Activated CD8-positive, alpha-beta memory T cell treated with anti-CD3 and anti-CD28 coated beads for 48 hours (primary cell): ENCODE measurements at places on chromosomes 1 and 21.
A peak's percentile ranks its signal among the peaks of the same experiment; 100 is the strongest.

DNA sequence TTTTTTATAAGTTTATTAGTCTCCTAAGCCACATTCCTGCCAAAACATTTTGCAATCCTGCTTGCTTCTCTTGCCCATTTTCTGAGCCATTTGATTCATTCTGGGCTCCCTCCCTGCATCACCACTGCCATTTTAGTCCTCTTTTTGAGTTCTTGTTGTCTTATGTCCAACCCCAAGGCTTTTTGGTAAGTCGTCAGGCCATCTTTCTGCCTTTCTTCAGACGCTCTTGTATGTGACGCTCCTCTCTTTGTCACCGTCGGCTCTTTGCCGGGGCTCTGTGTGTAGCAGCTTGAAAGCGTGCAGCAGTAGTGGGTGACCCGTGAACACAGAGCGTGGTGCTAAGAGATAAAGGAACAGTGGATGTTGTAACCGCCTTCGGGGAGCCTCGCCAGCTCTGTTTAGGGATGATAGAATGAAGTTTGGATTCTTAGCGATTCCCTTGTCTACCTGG lies 14.6 kb downstream of the HUNK start:
- DNase-seq: no peak

- DNase-seq: peak; percentile 33
These were observed 28.4 kb downstream of the TRIM11 start for GRCh38 chr1:228378090-228378872.

DNA sequence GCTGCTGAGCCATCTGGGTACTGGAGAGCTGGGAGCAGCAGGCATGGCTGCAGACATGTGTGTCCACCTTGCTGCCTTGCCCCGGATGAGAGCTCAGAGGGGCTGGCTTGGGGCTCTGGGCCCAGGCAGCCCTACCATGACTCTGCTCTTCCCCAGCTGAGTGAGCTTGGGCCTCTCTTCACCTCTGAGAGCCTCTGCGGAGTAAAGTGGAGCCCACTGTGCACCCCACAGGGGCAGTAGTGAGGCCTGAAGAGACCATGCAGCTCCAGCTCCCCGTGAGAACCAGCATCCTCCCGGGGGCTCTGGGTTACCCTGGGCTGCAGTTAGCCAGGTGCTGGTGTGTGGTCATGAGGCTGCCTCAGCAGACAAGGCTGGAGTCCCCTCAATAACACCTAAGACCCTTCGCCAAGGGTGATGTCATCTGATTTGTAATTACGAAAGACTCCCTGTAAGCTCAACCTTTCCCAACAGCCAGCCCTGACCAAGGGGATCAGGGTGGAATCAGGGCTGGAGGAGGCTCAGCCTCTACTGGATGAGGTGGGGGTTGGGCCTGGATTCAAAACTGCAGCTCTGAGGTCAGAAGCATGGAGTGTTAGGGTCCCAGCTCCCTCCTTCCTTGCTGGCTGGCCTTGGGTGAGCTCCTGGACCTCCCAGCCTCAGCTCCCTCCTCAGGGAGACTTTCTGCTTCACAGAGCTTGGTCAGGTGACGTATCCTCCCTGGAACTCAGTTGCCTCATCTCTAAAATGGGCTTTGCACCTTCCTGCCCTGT lies 308.0 kb downstream of the MATN1 start:
- no peak for DNase-seq

- no peak for DNase-seq
These were observed 360.2 kb upstream of the PTBP2 start for GRCh38 chr1:96361271-96361856.

DNA sequence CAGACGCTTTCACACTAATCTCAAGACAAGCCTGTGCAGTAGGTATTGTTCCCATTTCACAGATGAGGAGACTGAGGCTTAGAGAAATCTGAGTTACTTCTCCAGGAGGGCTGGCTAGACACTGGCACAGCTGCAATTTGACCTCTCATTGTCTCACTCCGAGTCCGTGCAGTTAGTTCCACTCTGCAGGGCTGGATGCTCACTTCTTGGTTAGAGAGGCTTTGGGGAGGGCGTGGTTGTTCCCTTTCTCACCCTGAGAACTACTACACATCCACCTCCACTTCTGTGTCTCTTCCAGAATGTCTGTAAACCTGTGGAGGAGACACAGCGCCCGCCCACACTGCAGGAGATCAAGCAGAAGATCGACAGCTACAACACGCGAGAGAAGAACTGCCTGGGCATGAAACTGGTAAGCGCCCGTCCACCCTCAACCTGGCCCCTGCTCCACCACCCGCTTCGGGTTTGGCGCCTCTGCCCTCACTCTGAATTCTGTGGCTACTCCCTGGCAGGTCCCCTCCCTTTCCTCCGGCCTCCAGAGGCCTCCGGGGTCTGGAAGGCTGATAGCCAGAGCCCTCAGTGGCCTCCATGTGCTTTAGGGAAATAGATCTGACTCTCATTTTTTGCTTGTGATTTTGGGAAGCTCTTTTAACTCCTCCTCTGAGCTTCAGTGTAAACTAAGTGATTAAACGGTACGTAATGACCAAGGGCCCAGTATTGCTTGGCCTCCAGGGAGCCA lies 29.1 kb downstream of the EIF2D start:
- DNase-seq: no peak

DNA sequence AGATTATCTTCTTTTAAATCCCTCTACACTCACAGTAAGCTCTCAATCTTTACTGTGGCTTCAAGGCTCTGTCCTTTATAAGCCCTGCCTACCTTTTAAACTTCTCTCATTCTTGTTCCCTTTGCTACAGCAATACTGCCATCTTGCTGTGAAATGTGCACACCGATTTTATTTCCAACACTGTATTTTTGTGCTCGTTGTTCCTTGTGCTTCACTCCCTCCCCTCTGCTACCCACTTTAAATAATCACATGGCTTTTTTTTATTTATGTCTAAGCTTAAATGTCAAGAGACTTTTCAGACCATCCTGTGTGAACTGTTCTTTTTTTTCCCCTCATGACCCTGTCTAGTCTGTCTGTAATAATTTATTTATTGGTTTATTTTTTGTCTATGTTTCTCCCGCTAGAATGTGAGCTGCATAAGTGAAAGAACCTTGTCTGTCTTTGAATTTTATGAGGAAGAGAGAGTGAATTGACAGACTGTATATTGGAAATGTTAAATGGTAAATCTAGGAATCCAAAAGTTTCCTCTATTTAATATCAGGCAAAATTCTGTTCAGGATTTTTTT lies 45.7 kb downstream of the ABCD3 start:
- no peak for DNase-seq

DNA sequence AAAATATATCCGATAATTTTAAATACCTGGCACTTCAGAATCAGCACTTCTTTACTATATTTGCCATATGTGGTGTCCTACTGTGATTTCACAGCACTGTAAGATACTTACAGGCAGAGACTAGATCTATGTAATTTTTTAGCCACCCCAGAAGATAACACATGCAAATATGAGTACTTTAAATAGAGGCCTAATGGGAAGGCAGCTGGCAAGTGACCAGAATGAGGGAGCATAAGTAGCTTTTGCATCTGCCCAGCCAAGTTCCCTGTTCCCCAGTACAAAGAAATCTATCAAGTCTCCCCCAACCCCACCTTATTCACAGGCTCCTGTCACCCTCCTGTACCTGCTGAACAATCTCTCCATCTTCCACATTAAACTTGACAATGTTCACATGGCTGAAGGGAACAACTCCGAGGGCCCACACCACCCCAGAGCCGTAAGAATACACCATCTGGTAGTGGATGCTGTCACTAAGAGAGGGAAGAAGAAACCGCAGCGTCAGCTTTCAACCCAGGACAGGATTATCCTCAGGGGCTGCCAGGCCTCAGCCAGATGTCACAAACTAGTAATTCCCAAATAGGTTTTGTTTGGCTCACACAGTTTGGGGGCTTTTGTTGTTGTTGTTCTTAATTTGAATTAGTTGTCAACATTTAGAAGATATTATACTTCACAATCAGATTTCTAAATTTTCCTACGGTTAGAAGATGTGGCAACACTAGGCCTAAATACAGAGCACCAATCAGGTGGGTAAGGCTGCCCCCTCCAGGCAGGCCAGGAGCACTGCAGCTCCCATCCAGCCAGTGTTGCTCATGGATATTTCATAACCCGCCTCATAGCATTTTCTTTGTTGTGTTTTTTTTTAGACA lies 10.4 kb downstream of the EMC1 start:
- DNase-seq: peak; percentile 24

- no peak for DNase-seq
These were observed 24.2 kb downstream of the PTPRU start for GRCh38 chr1:29260531-29260930.

- no peak for DNase-seq
These were observed 86.4 kb upstream of the CACYBP start for GRCh38 chr1:174913225-174913903.

DNA sequence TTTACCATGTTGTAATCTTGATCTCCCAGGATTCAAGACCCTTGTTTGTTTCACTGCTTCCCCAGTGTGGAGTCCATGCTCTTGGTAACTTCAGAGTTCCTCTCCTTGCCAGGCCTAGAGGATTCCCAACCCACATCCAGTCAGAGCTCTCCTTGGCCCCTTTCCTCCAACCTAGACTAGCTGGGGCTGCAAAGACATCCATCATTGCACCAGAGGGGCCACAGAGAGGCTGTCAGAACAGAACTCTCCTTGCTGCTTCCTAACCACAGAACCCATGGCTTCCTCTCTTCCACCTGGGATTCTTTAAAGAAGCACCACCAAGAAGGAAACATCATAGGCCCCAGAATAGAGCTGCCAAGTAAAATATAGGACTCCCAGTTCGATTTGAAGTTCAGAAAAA lies 81.0 kb downstream of the HMGB4 start:
- DNase-seq: no peak

DNA sequence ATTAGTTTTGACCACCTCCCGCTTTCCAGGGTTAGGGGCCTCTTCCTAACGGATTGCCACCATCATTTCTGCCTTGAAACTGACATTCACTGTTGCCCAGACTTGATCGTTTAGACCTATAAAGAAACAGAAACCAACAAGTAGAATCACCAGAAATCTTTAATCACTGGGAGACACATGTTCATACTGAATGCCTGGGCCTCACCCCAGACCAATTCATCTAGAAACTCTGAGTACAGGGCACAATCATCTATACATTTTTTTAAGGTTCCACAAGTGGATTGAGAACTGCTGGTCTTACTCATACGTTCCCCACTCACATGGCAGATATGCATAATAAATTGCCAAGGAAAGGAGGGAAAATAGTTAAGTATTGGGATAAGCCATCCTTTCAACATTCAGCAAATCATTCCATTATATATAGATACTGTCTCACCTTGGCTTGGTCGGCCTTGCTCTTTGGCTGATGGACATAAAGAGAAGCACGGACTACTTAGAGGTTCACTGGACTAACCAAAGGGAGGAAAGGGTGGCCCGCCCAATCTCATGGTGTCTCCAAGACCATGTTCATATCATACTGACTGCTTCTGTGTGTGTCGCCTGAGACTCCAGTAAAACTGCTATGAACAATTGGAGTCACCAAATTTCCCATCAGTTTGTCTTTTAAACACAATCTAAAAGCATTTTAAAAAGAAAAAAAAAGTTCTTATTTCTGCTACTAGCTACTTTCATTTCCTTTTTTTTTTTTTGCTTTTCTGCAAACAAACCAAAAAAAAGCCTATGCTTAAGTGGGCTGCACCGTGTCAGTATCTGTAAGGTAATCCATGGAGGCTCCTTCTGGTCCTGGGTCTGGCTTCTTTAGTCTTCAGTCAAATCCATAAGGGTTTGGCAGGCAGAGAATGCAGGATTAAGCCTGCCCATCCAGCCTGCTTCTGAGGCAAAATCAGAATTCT lies 9.4 kb upstream of the TARBP1 start:
- DNase-seq: no peak

DNA sequence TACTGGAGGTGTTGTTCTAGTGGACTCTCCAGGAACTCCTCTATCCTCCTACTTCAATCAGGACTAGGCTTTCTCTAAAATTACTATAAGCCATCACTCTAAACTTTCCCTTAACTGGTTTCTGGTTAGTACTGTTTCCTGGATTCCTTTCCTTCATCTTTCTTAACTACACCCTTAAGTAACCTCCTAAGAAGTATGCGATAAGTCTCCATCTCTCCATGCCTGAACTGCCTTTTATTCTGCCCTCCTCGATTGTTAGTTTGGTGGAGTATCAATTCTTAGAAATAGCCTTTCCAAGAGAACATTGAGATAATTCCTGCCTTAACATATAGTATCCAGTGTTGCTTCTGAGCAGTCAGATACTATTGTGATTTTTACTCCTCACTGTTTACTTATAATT lies 162.9 kb upstream of the PDE4B start:
- DNase-seq: no peak

GRCh38 chr1:204478921-204479320 lies 15.7 kb downstream of the PIK3C2B start:
- DNase-seq: no peak

GRCh38 chr1:27589841-27590426 lies 14.0 kb downstream of the AHDC1 start:
- no peak for DNase-seq

DNA sequence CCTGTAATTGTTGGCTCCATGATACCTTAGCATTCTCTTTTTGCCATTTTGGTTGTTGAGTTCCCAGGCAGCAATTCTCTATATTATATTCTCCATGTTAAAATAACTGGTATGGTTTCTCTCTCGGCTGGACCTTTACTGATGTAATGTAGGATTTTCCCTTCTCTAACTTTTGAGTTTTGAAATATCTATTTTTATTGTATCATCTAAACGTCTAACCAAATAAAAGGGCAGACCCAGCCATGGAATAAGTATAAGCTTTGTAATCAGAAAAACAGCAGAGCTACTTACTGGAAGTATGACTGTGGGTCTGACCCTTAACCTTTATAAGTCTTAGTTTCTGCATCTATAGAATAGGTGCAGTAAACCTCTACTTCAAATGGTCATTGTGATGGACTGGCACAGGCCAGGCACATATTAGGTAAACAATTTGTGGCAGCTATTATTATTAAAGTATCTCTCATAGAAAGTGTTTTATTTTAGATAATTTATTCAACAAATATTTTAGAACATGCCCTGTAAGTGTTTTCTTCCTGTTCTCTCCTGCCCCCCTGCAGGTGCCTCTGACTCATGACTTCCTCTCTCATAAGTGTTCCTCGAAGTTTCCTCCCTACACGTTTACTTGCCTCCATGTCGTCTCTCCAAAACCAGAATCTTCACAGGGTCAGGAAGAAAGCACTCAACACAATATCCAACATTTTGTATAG lies 224.9 kb upstream of the FGGY start:
- DNase-seq: no peak

GRCh38 chr1:223837206-223837605 lies 8.5 kb downstream of the TP53BP2 start:
- no peak for DNase-seq

DNA sequence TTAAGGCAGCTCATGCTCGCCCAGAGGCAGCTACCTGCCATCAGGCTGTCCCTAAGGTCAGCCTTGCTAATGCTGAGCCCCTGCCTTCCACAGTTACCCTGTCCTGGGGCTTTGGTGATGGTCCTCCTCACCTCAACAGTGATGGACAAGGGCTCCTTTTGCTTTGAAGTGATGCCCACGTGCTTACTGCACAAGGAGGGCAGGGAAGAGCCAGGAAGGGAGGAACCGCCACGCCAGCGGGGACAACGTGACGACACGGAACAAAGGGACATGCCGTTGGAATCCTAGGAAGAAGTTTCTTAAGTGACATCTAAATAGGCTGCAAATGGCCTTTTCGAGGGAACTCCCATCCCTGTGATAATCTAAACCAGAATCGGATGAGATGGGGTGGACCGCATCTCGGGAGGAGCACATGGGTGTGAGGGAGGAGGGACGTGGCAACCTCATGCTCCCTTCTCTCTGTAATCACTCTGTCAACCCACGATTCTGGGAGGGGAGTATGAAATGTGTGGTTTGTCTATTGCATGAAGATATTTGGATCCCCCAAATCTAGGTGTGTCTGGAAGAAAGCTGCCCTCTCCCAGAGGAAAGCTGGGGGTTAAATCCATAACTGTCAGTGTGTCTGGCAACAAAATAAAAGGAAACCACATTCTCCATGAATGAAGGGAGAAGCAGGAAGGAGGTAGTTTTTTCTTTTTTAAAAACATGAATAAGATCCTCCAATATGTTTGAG lies 110.9 kb upstream of the IRF2BP2 start:
- no peak for DNase-seq
